ENCODE measurements at places on chromosomes 16 and 17.

GRCh38 chr17:17063546-17064122 is 21.4 kb downstream of the MPRIP start:
- DNase-seq: no peak

- peak; percentile 86 for DNase-seq
Measured at GRCh38 chr17:36074365-36074764, 10.3 kb downstream of the CCL18 start.

GRCh38 chr17:64471440-64471839 is 22.5 kb downstream of the MILR1 start:
- DNase-seq: no peak

DNA sequence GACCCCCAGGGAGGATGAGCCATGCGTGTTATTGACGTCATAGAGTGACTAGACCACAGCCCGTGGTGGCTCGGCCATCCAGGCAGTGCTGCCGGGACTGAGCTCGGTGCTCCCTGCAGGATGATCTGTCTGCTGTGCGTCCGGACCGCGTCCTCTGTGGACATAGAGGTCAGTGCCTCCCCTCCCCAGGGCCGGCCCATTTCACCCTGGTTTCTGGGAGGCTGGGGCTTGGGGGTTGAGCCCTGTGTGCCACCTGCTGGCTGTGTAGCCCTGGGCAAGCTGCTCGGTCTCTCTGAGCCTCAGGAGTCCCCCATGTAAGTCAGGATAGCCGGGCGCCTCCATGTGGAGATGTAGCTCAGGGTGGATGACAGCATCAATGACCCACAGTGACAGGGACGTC is 8.3 kb downstream of the TSC2 start:
- DNase-seq: no peak

DNA sequence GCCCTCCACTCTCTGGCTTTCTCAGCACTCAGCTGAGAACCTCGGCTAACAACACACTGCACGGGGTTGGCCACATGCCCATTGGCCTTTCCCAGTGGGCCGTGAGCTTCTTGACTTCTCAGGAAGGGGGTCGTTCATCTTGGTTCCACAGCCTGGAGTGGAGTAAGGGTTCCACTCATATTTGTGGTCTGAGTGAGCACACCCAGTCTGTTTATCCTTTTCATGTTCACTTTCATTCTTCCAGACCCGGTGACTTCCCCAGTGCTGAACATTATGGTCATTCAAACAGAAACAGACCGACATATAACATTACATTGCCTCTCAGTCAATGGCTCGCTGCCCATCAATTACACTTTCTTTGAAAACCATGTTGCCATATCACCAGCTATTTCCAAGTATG is 8.2 kb downstream of the MILR1 start:
- no peak for DNase-seq

DNA sequence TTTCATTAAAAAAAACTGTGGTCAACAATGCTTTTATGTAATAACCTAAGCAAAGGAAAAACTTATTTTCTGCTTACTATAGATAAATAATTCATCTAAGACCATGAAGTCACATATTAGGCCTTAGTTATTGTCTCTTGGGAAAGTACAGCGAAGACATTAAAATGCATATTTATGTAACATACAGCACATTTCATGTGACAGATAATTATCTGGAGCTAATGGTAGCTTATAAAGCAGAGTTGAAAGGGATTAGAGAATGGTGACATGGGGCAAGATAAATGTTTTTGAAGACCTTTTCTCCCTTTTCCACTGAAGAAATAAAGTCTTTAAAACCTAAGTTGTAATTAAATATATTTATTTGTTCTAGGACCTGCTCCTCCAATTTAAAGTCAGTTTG is 9.7 kb downstream of the MEIOC start:
- DNase-seq: no peak

- no peak for DNase-seq
Measured at GRCh38 chr17:74920642-74921025, 2.4 kb downstream of the USH1G start.

DNA sequence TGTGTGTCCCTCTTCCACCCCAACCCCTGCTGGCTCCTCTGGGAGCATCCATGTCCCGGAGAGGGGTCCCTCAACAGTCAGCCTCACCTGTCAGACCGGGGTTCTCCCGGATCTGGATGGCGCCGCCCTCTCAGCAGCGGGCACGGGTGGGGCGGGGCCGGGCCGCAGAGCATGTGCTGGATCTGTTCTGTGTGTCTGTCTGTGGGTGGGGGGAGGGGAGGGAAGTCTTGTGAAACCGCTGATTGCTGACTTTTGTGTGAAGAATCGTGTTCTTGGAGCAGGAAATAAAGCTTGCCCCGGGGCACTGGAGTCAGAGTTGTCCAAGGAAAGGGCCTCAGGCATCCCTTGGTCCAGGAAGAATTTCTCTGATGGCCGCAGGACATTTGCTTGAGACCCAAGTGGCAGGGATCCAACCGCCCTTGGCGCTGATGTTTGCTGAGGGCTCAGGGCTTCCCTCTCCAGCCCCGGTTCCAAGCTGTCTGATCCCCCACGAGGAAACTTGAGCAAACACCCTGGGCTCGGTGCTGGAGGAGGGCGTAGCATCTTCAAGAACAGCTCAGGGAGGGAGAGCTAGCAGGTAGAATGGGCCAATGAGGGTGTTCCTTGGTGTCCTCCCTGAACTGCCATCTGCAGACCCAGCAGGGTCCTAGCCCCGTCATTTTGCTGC is 4.5 kb downstream of the NXPH3 start:
- DNase-seq: no peak

DNA sequence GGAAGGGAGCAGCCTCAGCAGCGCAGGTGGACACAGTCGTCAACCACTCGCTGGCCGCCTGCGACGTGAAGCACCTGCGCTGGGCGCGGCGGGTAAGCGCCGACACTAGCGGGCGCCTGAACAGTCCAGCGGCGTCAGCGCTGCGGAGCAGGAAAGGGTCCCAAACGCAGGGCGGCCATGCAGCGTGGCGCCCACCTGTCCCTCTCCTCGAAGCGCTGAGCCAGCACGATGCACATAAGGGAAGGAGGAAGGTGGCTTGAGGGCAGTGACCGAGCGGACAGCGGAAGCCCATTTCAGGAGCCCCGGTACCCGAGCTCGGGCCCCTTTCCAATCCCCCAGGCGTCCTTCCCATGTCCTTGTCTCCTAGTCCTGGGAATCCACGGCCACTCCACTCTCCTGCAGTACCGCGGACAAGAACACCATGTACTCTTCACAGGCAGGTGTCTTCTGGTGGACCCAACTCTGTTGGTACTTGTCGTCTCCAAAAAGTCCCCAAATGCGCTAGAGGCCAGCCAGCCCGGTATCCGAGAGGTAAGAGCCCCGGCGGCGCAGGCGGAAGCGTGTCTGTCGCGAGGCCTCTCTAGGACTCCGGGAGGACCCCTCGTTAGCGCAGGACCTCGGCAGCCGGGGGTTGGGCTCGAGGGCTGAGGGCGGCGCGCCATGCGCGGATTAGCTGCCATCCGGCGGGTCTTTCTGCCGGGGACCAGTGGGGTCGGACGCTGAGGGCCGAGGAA is 14.4 kb downstream of the ZNF232 start:
- DNase-seq: no peak

- no peak for DNase-seq
Measured at GRCh38 chr16:12553191-12553590, 250.5 kb downstream of the CPPED1 start.

DNA sequence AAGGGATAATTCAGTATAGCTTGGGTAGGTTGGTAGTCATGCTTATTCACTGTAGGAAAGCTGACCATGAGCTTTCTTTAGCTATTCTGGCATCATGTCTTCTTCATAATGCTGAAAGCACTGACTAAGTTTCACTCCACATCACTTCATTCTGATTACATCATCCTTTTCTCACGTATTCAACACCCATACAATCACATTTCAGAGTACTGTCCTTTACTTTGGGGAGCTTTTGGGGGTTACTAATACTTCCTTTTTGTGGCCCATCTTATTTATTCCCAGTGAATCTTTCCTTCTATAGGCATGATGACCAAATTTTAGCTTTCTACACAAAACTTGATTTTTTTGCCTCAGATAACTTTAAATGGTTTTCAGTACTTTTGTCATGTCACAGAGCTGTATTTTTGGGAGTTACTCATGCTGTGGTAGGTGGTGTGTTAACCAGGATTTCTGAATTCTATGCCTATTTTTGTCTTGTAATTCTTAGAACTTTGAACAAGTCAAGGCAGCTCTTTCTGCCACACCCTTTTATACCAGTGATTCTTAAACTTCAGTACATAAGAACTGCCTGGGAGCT is 23.5 kb downstream of the TADA2A start:
- peak; percentile 75 for DNase-seq

- DNase-seq: no peak
Measured at GRCh38 chr17:48030531-48030930, 7.1 kb downstream of the COPZ2 start.

- DNase-seq: no peak
Measured at GRCh38 chr16:8493972-8494371, 96.3 kb downstream of the TMEM114 start.

- DNase-seq: no peak
Measured at GRCh38 chr17:1638624-1639300, 6.8 kb downstream of the SCARF1 start.

DNA sequence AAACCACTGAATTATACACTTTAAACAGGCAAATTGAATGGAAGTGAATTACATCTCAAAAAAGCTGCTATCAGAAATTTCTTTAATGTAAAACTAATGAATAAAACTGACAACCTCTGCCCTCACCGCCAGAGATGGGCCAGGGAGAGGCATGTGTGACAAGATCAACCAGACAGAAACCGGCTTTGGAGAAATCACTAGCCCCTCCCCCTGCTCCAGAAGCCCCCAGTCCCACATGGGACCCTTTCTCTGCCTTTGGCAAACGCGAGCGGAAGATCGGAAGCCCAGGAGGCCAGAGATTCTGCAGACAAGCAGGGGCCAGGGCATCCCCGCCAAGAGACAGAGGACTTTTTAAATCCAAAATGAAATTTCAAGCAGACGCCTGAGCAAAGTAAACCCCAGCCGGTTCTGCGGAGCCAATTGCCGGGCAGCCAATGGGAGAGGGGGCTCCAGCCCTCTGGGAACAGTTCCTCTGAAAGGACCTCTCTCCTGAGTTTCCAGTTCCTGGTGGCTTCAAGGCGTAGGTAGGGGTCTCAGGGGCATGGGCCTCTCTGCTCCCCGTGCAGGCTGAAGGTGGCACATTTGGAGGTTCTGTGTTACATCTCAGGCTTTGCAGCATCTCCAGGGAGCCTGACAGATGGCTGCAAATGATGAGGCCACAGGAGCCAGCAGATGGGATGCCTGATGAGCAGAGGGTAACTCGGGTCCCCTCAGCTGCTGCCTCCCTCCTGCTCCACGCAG is 118.1 kb downstream of the GSG1L start:
- DNase-seq: no peak

GRCh38 chr17:43129671-43130010 is 4.5 kb upstream of the BRCA1 start:
- no peak for DNase-seq

- peak; percentile 99 for DNase-seq
Measured at GRCh38 chr17:29389982-29390850, at the start of gene TAOK1. TAOK1 (plus strand) TSS chr17:29390363; CDS start chr17:29451549, 61,186 bp downstream.

DNA sequence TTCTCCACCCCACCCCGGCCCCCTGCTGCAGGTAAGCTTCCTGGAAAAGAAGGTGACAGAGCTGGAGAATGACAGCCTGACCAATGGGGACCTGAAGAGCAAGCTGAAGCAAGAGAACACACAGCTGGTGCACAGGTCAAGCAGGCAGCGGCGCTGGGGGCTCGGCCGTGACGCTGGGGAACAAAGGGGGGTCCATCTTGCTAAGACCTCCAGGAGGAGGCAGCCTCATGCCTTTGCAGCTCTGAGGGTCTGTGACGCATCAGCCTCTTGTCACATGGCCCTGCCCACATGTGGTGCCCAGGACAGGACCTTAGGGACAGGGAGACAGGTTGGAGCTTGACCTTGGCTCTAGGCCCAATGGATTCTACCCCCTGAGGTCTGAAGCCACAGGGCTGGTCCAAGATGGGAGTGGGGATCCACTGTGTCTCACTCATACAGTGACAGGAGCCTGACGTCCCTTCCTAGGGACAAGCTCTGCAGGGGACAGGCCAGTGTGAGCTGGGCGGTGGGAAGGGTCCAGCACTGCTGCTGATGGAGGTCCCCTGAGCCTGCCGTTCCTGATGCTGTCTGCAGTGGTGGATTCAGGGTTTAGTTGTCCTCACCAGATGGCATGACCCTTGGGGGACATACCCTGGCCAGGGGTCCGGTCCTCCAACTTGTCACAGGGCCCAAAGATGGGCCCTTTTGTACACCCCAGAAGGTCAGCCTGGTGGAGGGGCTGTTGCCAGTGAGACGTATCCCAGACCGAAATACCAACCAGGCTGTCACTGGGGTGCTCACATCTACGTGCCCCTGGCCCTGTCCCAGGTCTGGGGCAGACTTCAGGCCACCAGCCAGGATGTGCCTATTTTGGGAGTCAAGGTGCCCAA is 132.6 kb downstream of the RAB11FIP4 start:
- DNase-seq: no peak

DNA sequence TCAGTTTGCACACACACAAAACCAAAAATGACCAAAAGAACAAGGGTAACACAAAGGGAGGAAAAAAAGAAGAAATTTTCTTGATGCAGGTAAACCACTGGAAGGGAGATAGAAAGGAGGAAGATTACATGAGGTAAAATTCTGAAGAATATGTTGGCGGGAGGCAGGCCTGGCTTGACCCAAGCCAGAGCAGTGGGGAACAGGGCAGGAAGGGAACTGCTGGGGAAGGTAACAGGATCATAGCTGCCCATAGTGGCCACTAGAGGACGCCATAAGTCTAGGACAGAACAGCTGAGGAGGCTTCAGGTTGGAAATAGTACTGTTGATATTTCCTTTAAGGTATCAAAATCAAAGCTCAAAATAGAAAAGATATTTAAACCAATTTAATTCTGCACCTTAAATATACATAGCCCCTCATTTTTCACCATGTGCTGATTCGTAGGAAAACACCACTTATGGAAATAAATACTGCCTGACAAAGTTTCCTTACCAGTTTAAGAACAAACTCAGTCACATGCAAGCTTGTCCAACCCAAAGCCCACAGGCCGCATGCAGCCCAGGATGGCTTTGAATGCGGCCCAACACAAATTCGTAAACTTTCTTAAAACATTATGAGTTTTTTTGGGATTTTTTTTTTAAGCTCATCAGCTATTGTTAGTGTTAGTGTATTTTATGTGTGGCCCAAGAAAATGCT is 15.5 kb downstream of the VPS35 start:
- peak; percentile 65 for DNase-seq

DNA sequence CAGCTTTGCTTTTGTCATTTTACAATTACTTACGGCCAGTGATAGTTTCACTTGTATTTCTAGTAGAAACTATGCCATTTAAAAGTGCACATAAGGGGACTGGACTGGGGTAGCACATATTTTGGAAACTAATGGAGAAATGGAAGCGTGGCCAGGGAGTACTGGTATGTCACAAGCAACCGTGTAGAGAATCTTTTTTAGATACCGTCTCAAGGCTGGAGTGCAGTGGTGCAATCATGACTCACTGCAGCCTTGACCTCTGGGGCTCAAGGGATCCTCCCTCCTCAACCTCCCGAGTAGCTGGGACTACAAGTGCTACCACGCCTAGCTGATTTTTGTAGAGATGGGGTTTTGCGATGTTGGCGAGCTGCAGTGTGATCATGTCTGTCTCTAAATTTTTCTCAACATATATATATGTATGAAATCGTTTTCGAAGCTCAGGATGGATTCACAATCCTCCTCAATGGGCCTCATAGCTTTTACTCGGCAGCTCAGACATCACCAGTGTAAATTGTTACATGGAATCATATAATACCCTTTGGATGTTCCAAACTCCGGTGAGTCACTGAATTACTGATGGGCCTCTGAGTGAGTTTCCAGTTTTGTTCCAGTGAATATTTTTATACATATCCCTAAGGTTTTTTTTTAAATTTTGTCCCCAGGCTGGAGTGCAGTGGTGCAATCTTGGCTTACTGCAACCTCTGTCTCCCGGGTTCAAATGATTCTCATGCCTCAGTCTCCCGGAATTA is 51.7 kb downstream of the ZNF778 start:
- DNase-seq: no peak

GRCh38 chr17:47207143-47208067 is 1.7 kb upstream of the MYL4 start:
- DNase-seq: no peak
